NCI-H748 treated with DMSO at 0.1 percent for 48 hours (cell line): ENCODE measurements at places on chromosomes 16 and 17.

DNA sequence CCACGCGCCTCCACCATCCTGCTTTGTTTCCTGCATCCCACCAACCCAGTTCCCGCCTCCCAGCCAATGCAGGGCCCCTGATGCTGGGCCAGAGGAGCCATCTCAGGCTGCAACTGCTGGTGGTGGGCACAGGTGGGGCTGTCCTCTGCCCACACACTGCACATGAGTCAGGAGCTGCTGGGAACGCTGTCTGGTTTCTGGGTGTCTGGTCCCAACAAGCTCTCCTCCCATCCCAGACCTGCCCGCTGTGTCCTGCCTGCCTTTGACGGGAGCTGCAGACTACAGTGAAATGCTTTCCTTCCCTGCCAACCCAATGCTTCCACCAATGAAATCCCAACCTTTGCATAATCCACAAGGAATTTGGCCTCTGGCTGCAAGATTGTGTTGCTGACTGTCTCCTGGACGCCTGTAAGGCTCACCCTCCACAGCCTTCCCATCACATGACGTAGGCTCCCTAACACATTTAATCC, 98.9 kb downstream of the N4BP1 start:
- no peak for DNase-seq

- DNase-seq = no peak
These were observed 162.7 kb upstream of the CDC42EP4 start for GRCh38 chr17:73474370-73474988.

DNA sequence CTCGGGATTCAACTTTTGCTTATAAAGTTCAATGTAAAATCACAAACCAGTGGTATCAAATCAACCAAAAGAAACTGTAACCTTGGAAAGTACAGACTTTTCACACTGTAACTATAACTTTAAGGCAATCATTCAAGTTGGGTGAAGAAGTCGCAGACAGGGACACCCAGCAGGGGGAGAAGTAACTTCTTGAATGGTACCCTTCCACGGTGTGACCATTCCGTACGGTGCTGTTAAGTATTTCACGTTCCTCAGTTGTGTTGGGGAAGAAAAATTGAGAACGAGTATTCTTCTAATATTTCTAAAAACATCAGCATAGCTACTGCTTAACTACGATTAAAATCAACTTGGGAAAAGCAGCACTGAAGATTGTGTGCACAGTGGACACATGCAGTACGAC, 55.8 kb downstream of the MYH10 start:
- DNase-seq = no peak

- DNase-seq = no peak
These were observed 74.6 kb downstream of the SOCS1 start for GRCh38 chr16:11181242-11181898.

GRCh38 chr17:49513044-49513395, 17.9 kb downstream of the NGFR start:
- no peak for DNase-seq

- no peak for DNase-seq
These were observed 140.2 kb upstream of the CIBAR2 start for GRCh38 chr16:85252461-85252860.

DNA sequence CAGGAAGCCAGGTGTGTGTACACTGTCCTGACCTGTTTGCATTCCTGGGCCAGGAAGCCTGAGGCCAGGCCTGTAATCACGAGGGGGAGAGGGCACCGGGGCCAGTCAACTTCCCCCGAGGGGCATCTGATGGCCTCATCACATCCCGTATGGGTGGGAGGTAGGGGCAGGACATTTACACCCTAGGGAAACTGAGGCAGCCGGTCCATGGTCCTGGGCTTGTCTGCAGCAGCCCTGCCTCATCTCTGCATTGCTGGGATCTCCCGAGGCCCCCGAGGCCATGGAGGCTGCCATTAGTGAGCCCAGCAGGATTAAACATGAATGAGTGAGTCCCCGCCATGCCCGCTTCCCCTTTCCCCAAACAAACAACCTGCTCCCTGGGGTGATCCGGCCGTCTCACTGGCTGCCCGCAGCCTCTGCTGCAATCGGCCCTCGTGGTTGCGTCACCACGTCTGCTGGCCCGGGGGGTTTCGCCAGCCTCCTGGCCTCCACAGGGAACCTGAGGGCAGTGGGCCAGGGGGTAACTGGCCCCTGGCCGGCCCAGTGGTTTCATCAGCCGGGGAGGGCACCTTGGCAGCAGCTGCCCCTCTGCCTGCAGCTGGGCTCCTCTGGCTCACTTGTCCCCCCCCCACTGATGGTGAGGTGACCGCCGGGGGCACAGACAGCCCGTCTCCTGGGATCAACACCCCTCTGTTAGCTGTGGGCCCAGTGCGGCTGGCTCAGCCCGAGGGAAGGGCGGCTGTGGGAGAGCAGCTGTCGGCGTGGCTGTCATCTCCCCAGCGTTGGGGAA, 88.3 kb upstream of the GSE1 start:
- DNase-seq = peak; percentile 33
